ENCODE measurements at places on chromosomes 1 and 21. TPM values are rescaled to one million over a fixed set of nuclear protein-coding genes. Genes with fewer than 3 reads are reported as not detected.

Gene AADACL4
- 0.82 TPM for total RNA-seq

Gene SYTL1
- 8.7 TPM for total RNA-seq

Gene CHRM3
- total RNA-seq: 20.2 TPM

Gene GSTM1
- not detected for total RNA-seq

Gene SLC45A3
- total RNA-seq: 10.2 TPM

Gene AMPD1
- 22.7 TPM for total RNA-seq

Gene STPG1
- 7.8 TPM for total RNA-seq

Gene SNX7
- 31.3 TPM for total RNA-seq

Gene GRIK3
- total RNA-seq: 2.2 TPM

Gene JAM2
- 12.1 TPM for total RNA-seq

Gene AZIN2
- 15.0 TPM for total RNA-seq

Gene AXDND1
- total RNA-seq: 1.6 TPM

Gene SLAMF7
- 0.58 TPM for total RNA-seq

Gene HUNK
- total RNA-seq: 10.4 TPM

Gene IL19
- total RNA-seq: 0.70 TPM

Gene SPRR2E
- total RNA-seq: not detected

Gene CD1B
- total RNA-seq: not detected

Gene DYNLT5
- 2.2 TPM for total RNA-seq

Gene UBXN10
- total RNA-seq: 5.3 TPM

Gene CNR2
- 0.12 TPM for total RNA-seq

Gene LMX1A
- 0.12 TPM for total RNA-seq

Gene ALPL
- 17.4 TPM for total RNA-seq

Gene CD247
- total RNA-seq: 1.3 TPM

Gene SPAG17
- total RNA-seq: 6.3 TPM

Gene RAD54L
- total RNA-seq: 6.7 TPM

Gene RPS6KC1
- total RNA-seq: 32.4 TPM

Data from metanephros (tissue), 2 donors.